ENCODE measurements at places on chromosomes 1 and 21.
A peak's percentile ranks its signal among the peaks of the same experiment; 100 is the strongest.

DNA sequence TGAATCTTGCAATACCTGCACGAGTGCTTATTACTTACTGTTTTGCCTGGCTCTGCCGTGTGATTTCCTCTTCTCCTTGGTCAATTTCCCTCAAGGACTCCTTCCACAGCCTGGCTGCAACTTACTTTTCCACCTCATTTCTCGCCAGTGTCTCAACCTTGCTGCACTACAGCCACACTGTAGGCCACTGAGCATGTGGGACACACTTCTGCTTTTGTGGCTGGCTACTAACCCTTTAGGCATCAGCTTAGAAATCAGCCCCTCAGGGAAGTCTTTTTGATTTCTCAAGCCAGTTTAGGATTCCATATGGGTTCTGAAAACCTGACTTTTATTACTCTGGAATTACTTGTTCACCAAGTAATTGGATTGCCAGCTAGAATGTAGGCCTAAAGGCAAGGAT lies 5.2 kb upstream of the DMRTB1 start:
- no peak for DNase-seq

GRCh38 chr1:7902478-7903085 lies 38.1 kb downstream of the TNFRSF9 start:
- peak; percentile 52 for DNase-seq

DNA sequence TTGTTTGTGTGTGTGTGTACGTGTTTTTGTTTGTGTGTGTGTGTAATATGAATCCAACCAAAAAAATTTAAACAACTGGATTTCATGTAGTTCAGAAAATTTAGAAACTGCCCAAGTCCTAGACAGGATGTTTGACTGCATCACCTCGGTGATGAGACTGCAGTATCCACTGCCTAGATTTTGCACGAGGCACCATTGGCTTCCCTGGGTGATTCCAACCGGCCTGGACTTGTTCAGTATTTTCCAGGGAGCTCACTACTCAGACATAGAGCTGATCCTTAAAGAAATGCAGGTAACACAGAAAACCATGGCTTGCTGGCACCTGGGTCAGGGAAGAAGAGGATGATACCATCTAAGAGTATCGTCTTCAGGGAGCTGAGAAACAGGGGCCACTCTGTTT lies 18.2 kb upstream of the KCNK2 start:
- no peak for DNase-seq

- DNase-seq: no peak
Measured at GRCh38 chr1:200173097-200173618, 145.6 kb downstream of the NR5A2 start.

DNA sequence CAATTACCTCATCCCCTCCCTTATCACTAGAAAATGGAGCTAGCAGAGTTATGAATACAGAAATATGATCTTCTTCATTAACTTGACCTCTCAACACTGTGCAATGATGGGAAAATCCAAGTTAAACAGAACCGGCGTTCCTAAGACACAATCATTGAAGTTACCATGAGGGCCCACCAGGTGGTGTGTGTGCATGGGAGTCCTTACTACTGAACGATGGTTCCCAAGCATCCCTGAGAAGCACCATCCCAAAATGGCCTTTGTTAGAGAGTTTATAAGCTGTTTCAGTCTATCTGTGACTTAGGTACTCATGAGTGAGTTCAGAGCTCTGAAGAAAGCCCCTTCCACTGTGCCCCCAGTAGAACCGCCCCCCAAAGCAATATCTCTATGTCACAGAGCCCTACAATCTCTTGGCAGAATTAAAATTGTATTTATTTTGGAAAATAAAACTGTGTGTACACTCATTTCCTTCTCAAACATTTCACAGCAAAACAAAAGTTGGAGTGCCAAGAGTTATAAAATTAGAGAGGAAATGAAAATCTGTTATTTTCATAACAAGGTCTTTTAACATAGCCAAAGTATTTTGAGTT lies 56.8 kb downstream of the PLD5 start:
- peak; percentile 46 for DNase-seq

DNA sequence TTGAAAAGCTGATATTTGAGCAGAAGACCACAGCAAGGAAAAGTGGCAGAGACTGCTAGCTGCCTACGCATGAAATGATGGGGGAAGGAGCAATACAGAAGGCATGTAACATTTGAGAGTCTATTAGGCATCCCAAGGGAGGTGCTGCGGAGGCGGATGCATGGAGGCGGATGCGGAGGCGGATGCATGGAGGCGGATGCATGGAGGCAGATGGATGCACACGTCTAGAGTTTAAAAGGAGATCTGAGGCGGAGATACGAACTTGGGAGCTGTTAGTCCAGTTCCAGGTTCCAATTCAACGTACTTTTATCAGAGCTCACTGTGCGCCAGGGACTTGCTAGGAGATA lies 744 bp upstream of the DDX20 start:
- peak; percentile 28 for DNase-seq

DNA sequence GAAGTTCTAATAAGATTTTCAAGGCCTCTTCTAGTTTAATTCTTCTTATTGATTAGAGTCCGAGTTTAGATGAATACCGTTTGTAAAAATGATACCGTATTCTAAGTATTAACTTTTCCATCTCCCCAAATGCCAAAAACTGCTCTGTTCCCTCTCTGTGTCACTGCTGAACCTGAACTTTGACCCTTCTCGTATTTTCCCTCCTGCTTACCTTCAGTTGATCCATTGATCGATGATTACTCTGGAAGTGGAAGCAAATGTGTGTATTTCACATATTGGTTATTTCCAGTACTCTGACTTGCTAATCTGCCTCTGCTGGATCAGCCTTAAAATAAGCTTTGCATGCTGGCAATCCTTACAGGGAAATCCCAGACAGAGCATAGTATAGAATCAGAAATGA lies 68.5 kb downstream of the KIF1B start:
- DNase-seq: no peak

DNA sequence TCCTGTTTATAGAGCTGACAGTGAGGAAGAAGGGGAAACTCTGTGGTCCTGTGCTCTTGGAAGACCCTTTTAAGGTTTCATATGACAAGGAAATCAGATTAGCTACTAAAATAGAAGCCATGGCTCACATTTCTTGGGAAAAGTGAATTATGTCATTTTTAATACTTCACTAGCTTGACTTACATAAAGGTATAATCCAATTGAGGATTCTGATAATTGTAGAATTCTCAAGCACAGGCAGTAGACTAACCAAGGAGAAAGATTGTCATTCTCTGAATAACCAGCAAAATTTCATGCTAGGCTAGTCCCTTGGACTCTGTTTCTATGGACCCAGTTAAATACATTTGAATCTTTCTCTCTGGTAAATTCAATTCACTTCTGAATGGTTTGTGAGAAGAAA lies 613.0 kb upstream of the BEND5 start:
- DNase-seq: no peak

- no peak for DNase-seq
Measured at GRCh38 chr1:232570007-232570406, 59.9 kb downstream of the SIPA1L2 start.

DNA sequence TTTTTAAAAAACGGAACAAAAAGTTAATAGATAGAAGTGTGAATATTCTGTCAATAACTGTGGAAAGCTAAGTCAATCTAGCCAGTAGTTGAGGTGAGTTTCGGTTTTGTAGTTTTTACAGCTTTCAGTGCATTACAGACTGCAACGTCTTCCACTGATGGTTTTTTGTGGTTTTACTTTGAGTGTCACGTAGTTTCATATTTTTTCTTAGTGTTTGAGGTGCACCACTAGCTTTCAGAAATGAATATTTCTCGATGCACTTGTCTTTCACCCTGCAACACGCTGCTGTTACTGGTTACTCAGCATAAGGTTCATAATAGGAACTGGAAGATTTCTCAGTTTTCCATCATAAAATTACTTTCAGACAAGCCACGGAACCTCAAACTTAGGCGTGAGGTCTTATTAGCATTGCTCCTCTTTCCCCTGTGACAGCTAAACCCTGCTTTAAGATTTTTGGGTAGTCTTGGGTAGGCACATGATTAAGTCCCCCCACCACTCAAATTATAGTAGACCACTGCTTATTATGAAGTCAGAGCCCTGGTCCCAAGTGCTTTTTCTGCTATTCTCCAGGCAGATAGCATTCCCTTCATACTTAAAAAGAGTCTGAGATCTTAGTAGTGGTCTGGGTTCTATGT lies 1412.7 kb downstream of the KCNT2 start:
- no peak for DNase-seq

- no peak for DNase-seq
Measured at GRCh38 chr1:41712081-41712480, 206.6 kb downstream of the HIVEP3 start.

- no peak for DNase-seq
Measured at GRCh38 chr1:58155418-58156123, 391.0 kb downstream of the OMA1 start.

DNA sequence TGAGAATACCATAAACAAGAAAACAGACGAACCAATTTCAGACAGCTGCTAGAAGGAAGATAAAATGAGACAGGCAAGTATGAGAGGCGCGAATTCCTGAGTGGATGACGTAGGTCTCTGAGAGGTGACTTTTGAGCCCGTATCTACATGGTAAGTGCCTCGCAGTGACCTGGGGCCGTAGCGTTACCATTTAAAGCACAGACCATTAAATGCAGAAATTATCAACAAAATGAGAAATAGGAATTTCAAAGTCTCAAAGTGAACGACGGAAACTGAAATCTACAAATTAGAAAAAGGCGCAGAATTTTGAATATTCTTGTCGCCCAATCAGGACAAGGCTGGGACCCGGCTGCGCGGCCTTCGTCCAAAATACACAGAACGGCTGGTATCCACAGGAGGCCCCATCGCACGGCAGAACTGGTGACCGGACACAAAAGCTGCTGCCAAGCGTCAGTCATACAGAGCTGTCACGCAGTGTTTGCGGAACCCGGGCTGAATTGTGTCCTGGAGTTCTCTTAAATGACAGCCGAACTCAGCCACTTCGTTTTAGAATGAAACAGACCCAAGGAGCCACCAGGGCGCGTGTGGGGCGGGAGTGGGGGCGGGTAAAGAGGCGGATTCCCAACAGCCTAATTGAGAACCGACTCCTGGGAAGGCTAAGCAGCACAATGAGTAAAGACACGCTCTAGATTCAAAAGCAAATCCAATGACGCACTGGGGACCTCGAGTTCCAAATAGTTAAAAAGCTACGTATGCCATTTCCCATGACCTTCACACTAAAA lies 13.8 kb upstream of the BOLA1 start:
- peak; percentile 76 for DNase-seq

DNA sequence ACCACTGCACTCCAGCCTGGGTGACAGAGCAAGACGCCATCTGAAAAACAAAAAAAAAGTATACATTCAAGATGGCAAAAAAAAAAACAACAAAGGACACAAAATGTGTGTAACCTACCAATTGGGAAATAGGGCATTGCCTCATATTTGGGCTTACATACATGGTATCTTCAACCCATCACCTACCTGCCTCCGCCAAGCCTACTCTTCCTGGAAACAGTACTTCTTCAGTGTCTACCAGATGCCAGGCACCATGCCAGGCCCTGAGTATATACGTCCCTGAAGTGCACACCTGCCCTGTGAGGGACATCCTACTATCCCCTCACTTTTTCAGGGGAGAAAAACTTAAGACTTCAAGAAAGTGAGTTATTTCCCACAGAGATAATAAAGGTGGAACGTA lies 160.2 kb downstream of the TOMM20 start:
- no peak for DNase-seq

- peak; percentile 36 for DNase-seq
Measured at GRCh38 chr1:41639332-41639936, 155.0 kb upstream of the EDN2 start.

GRCh38 chr1:225651872-225652728 lies 823 bp downstream of the ENAH start:
- DNase-seq: peak; percentile 34

DNA sequence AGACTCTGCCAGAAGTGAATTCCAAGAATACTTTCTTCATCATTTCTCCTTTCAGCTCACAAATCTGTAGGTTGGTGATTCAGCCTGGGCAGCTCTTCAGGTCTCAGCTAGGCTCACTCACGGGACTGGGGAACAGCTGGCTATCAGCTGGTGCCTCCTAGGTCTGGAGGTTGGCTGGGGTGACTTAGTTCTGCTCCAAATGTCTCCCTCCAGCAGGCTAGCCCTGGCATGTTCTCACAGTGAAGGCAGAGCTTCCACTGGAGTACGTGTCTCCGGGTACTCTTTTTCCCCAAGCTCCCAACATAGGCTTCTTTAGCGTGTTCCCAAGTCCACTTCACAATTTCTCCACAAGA lies 12.5 kb upstream of the VAMP4 start:
- DNase-seq: no peak

DNA sequence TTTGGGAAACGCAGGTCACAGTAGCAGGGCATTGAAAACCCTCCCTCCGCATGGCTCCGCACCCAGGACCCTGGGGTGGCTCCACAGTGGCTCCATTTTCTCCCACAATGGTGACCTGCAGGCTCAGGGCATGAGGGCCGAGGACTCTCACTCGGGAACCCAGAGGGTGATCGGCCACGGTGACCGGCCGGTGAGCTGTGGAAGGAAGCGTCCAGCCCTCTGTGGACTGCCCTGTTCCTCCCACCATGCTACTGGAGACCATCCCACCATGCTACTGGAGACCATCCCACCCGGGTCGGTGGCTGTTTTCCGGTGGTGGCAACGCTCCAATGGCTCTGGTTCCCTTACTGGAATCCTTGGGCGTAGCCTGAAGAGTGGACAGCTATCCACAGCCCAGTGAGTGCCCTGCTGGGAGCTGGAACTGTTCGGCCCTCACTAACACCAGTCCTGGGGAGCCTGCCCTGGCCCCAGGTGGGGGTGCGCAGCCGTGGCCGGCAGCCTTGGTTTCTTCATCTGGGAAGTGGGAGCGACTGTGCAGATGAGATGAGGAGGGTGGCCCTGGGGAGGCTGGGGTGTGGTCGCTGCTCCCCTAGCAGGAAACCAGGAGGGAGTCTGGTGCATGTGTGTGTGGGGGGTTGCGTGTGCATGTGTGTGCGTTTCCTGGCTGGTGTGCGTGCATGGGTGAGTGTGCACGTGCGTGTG lies 59.6 kb downstream of the PRDM16 start:
- DNase-seq: no peak

- no peak for DNase-seq
Measured at GRCh38 chr1:224900062-224900630, 29.3 kb upstream of the DNAH14 start.

DNA sequence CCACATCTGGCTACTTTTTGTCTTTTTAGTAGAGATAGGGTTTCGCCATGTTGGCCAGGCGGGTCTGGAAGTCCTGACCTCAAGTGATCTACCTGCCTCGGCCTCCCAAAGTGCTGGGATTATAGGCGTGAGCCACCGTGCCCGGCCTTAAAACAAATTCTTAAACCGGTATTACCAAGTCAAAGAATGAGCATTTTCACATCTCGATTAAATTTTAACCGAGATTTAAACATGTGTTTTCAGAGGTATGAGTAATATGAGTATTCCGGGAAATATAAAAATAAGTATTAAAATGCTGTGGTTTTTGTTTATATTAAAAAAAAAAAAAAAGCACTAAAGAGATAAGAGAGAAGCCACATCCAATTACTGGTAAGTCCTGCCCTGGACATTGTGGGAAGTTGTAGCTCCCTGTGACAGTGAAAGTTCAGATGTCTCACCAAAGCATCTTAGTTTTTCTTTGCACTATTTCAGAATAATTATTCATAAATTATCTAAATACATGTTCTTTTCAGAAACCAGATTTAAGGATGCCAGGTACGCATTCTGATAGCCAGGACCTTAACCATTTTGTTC lies 24.9 kb downstream of the ZNF281 start:
- no peak for DNase-seq

GRCh38 chr21:42513151-42513984 lies at the start of gene SLC37A1:
SLC37A1 (plus strand) TSS chr21:42513852; CDS start chr21:42518455, 4,603 bp downstream.
- no peak for DNase-seq

- no peak for DNase-seq
Measured at GRCh38 chr1:18347559-18347958, 133.2 kb upstream of the KLHDC7A start.

- DNase-seq: no peak
Measured at GRCh38 chr1:14138687-14139086, 438.7 kb downstream of the PRDM2 start.

- DNase-seq: no peak
Measured at GRCh38 chr21:46247699-46248421, 19.3 kb upstream of the LSS start.

All from RCC 7860 (cell line).